GM03348 (cell line): ENCODE measurements at places on chromosomes 2 and 18.

- DNase-seq, result no peak
Observed at GRCh38 chr18:24679062-24679461, 218.6 kb downstream of the HRH4 start.

DNA sequence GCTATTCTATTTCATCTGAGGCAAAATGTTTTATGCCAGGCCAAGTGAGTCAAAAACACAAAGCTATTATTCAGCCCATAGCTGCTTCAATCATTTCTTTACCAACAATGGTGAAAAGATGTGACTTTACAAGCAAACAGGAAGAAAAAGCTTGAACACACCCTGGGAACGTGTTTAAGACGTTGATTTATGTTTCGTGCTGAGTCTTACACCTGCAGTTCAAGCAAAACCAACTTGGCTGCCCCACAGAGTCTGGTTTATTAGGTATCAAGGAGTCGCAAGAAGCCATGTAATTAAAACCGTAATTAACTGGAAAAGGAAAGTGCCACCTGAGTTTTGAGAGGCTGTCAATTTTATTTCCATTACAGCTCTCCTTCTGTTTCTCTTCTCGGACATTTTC, 295.5 kb downstream of the MEIS1 start:
- DNase-seq, result no peak

- no peak for DNase-seq
Observed at GRCh38 chr2:157311706-157312105, 13.9 kb downstream of the ERMN start.

DNA sequence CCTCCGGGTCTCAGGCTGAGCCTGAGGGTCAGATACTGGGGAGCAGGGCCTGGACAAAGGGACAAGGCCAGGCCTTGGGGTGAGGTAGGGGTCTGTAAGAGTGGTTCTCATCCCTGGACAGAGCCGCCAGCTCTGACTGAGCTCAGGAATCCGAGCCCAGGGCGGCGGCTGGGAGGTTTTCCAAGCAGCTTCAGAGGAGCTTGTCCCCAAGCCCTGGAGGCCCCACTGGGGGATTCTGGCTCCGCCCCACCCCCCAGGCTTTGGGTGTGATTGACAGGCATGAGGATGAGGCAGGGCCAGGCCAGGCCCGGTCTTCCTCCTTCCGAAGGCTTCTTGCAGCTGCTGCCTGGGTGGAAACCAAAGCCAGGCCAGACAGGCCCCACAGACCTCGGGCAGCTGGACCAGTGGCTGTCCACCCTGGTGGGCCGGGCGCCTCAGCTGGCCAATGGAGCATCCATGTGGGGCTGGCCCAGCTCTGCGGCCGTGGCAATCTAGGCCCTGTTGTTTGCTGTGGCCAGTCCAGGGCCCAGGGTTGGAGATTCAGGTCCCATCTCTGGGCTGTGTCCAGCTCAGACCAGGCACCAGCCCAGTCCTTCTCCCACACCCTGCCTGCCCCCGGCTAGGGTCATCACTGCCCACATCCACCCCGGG, 23.1 kb upstream of the GPC1 start:
- DNase-seq, result no peak

- peak; percentile 35 for DNase-seq
Observed at GRCh38 chr2:25032094-25032493, 9.8 kb upstream of the EFR3B start.

DNA sequence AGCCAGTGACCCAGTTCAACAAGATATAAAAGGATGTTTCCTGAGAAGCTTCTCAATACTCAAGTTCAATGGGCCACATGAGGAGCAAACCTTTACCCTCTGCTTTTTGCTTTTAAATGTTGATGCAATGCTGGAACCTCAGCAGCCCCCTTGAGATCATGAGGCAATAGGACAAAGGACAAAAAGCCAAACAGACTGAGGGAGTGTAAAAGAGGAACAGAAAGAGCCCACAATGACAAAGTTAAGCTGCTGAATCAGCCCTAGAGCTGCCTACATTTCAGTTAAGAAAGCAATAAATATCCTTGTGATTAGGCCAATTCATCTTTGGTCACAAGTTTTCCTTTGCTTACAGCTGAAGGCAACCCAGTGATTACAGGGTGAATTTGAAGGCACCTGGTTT, 76.9 kb downstream of the MRO start:
- DNase-seq, result no peak

- DNase-seq, result no peak
Observed at GRCh38 chr18:4582431-4583335, 127.6 kb upstream of the DLGAP1 start.

GRCh38 chr2:237869343-237870102, 10.1 kb downstream of the RAMP1 start:
- DNase-seq, result no peak

GRCh38 chr2:64291181-64291580, 147.0 kb upstream of the PELI1 start:
- DNase-seq, result peak; percentile 59

GRCh38 chr2:17719562-17720371, 33.8 kb downstream of the SMC6 start:
- DNase-seq, result peak; percentile 33

GRCh38 chr18:62372156-62372555, 47.0 kb downstream of the TNFRSF11A start:
- DNase-seq, result no peak

DNA sequence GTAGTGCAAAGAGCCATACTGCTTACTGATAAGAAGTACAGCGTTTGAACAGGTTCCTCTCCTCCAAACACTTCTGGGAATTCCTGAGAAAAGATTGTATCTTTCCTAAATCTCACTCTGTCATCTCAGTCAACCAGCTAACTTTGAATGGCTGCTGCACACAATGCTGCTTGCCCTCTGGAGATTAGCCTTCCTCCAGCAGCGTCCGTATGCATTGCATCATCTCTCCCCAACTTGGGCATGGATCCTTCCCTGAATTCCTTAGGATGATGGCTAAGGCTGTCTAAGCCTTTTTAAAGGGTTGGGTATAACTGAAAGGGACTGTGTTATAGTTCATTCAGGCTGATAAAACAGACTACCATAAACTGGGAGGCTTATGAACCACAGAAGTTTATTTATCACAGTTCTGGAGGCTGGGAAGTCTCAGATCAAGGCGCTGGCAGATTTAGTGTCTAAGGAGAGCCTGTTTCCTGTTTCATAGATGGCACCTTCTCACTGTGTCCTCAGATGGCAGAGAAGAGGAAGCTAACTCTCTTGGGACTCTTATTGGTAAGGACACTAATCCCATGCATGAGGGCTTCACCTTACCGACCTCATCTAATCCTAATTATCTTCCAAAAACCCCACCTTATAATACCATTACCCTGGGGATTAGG, 105.3 kb downstream of the PAX3 start:
- DNase-seq, result peak; percentile 13

DNA sequence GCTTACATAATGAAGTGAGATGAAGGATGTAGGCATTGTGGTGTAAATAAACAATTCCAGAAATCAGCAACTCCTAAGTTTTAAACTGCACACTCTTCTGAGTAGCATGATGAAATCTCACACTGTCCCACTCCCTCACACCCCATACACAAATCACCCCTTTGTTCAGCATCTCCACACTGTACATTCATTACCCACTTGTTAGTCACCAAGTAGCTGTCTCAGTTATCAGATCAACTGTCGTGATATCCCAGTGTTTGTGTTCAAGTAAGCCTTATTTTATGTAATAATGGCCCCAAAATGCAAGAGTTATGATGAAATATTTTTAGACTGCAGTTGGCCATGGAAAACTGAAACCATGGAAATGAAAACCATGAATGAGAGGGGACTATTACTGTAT, 135.7 kb downstream of the GRB14 start:
- no peak for DNase-seq

GRCh38 chr18:76315722-76316230, 179.3 kb downstream of the ZNF516 start:
- DNase-seq, result no peak

- DNase-seq, result no peak
Observed at GRCh38 chr2:219396863-219397457, 9.2 kb upstream of the DNPEP start.

- DNase-seq, result no peak
Observed at GRCh38 chr2:227150222-227150936, 13.6 kb downstream of the COL4A4 start.

- DNase-seq, result no peak
Observed at GRCh38 chr18:23200756-23201155, 65.5 kb downstream of the CABLES1 start.

DNA sequence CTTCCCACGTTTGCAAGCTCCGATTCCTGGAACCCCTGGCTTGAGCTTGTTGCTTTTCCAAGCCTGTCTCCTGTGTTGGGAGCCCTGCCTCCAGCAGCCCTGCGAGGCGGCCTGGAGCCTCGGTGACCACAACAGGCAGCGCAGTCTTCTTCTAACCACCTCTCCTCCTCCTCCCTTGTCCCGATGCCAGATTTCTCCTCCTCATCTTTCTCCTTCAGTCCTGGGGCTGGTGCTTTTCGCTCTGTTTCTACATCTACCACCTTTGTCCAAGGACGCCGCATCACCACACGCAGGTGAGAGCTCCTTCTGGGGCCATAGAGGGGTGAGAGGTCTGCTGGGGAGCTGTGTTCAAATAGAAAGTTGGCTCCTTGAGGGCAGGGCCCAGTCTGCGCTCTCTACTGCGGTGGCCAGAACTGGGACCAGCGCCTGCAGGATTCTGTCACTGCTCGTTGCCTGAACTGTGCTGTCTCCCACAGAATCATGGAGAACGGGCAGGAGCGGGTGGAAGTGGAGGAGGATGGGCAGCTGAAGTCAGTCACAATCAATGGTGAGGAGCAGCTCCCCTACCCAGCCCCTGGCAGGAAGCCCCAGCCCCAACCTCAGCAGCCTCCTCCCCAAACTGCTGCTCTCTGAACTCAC, 3.9 kb downstream of the DNAJB2 start:
- no peak for DNase-seq

DNA sequence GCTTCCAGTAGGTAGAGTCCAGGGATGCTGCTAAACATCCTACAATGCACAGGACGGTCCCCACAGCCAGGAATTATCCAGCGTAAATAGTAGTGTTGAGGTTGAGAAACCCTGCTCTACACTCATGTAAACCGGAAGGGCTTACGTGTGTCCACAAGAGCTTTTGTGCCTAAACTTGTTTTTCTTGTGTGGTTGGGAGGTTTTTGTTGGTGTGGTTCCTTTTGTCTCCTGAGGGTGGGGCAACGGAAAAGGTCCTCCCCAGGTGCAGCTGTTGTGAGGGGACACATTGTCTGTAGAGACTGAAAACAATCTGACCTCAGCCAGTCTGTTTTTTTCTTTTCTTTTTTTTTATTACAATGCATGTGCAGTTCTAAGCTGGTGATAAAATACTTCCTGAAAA, 72.7 kb upstream of the MGAT5 start:
- DNase-seq, result no peak

DNA sequence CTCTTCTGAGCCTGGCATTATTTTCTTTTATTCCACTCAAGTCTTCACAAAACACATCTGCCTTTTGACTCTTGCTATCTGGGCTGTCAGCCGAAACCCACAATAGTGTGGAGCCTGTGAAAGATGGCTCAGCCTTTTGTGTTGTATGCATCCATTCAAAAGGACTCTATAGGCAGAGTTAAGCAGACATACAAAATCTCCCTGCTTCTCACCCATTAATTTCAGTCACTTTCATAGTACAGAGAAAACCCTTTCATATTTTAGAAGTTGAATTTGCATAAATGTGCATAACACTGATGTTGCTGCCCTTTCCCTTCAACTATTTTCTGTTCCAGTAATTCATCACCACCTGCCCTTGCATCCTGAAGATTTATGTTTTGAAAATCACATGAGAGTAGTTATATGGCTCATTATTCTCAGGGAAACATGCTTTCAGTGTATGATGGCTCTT, 154.6 kb downstream of the EVA1A start:
- no peak for DNase-seq

DNA sequence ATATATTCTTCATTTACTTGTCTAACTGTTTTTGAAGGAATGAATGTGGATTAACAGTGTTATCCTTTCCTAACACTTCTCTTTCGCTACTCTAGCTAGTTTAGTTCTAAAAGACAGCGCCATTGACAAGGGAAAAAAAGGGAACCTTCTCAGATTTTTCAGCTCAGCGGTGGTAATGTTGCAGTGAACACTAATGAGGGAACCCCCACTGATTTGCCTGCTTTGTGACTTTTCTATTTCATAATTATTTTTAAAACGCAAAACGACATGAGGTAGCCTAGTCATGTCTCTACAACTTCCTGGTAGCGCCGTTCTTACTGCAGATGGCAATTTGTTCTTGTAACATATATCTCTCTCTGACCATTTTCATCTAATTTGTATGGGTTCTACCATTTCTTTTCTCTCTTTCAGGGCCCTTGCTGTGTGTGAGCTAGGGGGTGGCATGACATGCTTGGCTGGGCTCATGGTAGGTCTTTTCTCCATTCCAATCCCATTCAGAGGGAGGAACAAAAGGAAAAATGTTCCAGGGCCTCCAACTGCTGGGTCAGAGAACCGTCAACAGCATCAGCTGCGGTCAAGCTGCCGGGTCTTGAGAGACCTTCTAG, 235.5 kb upstream of the SIX3 start:
- DNase-seq, result no peak

- no peak for DNase-seq
Observed at GRCh38 chr18:12645751-12646203, 12.1 kb downstream of the SPIRE1 start.

DNA sequence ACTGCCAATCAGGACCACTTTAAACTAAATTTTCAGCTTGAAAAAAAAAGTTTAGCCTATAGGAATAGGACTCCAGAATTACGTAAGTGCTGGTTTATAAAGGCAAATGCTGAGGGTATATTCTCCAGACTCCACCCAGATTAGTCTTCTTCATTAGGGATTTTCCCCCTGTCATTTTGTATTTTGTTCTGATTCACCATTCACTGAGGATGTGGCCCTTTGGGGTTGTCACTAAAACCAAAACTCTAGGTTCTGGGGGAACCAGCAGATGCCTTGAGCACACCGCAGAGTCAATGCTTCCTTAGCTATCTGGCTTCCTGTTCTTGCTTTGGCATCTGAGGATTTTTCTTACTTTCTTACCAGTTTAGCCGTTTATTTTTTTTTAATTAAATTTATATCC, 10.5 kb downstream of the SCYGR4 start:
- DNase-seq, result no peak

- no peak for DNase-seq
Observed at GRCh38 chr2:228689053-228689452, 507.6 kb upstream of the SPHKAP start.

DNA sequence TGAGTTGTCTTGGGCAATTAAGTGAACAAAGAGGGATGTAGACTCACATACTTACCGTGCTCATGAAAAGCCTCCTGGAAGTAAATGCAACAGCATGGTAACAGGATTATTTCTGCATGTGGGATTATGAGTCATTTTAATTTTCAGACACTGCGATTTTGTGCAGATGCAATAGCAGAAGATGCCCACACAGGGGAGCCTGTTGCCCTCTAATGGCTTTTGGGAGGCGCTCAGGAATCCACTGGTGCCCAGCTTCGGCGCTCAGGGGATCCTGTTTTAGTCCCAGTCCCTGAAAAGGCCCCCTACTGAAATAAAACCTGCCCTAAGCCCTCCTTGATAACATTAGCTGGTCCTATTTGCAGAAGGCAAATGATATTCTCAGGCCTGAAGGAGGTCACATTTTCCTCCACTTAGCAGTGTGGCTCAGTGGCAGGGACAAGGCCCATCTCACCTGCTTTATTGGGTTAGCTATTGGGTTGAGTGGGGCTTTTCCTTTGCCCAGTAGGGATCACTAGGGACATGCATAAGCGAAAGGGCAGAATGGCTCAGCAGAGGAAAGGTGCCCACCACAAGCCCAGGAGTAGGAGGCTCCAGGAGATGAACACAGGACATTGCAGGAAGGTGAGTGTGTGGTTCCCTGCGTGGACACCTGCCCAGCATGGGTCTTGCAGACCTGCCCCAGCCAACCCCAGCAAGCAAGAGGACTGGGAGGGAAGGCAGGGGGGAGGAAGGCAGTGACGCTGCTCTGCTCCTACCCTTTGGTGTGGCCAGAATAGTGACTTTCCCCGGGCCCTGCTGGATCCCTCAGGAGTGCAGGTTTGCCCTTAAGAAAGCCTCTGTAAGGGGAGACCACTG, 26.5 kb upstream of the KCNS3 start:
- DNase-seq, result peak; percentile 88
